ENCODE measurements at places on chromosomes 11 and 22.

DNA sequence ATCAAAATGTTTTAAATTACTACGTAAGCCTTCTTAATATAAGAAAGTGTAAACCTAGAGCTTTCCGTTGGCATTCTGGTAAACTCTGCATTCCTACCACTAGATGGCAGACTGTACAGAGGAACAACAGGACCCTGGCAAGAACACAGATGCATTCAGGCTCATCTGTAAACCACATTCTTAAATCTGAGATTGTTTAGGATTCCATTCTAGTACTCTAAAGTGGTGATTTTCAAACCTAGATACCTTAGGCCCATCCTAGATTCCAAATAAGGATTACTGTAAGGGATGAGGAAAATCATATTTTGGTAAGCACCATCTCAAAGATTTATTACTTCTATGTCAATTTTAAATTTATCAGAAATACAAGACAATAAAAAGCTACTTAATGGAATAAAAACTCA, 26.9 kb downstream of the PICALM start:
- DNase-seq: peak; percentile 50

GRCh38 chr11:111357150-111358037, 21.7 kb downstream of the POU2AF1 start:
- no peak for DNase-seq

GRCh38 chr11:102316346-102316904, 859 bp upstream of the BIRC3 start:
- DNase-seq: no peak

- DNase-seq: no peak
These were observed 27.1 kb upstream of the TOP3B start for GRCh38 chr22:22009661-22010060.

DNA sequence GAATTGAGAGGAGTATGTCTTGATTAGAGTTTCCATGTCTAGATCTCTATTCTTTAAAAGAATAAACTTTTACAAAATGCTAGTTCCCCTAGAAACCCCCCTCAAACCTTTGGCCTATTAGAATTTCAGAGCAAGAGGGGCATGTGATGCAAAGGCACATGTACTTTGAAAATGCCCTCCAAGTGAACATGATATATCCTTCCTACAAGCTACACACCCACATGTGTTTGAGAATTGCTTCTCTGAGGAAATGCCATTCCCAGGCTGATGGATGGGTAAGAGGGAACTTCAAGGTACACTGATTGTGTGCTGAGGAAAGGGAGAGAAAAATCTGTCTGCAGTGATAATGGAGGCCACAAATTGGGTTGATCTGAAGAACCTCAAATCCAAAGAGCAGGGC, 59.5 kb upstream of the PSMA1 start:
- no peak for DNase-seq
